ENCODE measurements at places on chromosomes 7 and 10. TPM values are rescaled to one million over a fixed set of nuclear protein-coding genes. Genes with fewer than 3 reads are reported as not detected.

SEMA3E gene
- not detected for total RNA-seq

SEMA3A gene
- total RNA-seq: 0.41 TPM

GAD2 gene
- not detected for total RNA-seq

DNAAF5 gene
- 25.8 TPM for total RNA-seq

CCDC3 gene
- 0.12 TPM for total RNA-seq

Measured in B cell (primary cell).